Occipital lobe (tissue), 3 donors: ENCODE measurements at places on chromosomes 5 and 9.

DNA sequence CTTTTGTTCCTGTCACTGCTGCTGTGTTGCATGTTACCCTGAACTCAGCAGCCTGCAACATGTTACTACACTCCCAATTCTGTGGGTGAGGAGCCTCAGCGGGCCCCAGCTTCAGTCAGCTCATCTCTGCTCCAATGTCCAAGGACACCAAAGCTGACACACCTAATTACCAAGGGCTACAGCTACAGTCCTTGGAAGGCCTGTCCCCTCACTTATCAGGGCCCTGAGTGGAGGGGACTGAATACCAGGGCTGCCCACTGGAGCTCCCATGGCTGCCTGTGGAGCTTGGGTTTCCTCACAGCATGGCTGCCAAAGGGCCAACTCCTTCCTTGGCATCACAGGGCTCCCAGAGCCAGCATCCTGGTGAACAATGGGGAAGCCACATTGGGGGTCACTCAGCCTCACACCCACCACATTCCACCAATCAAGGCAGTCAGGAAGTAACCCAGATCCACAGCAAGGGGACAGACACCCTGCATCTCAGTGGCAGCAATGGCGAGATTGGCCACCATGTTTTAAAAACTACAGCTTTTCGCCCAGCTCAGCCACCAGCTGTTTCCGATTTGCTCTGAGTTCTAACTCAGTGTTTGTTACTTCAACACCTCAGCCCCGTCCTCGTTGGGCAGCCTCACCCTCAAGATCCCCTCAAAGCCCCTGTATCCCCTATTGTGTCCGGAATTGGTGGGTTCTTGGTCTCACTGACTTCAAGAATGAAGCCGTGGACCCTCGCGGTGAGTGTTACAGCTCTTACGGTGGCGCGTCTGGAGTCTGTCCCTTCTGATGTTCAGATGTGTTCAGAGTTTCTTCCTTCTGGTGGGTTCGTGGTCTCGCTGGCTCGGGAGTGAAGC, 18.9 kb downstream of the SEMA4D start:
- DNase-seq = no peak

DNA sequence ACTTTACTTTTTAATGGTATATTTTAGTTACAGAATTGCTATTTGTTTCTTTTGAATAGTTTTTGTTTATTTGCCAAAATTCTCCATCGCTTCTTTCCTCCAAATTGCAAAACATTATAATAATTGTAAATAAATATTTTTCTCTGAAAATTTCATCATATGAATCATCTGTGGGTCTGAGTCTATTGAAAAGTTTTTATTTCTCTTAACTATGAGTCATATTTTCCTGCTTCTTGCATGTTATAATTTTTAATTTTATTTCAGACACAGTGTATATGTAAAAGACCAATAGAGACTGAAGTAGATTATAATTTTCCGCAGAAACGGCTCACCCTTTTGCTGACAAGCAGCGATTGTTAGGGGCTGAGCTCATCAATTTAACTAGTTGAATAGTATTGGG, 279.1 kb upstream of the IL12B start:
- DNase-seq = no peak

GRCh38 chr5:59357381-59357977, 536.0 kb downstream of the PDE4D start:
- no peak for DNase-seq

GRCh38 chr9:130898552-130898852, 1.9 kb upstream of the QRFP start:
- no peak for DNase-seq

DNA sequence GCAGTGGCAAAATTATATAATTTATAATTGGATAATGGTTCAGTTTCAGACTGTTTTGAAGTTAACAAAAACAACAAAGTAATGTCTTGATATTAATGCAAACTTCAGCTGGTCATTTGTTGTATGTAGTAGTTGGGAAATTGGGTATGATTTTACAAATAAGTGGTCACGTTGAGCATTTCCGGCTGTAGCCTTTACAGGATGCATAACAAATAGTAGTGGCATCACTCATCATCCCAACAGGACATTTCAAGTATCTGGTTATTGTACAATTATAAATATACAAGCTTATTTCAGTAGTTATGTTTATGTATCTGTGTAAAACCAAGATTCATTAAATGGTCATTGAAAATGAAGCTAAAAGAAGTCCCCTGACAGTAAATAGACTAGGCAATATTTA, 72.9 kb downstream of the SMIM15 start:
- no peak for DNase-seq

DNA sequence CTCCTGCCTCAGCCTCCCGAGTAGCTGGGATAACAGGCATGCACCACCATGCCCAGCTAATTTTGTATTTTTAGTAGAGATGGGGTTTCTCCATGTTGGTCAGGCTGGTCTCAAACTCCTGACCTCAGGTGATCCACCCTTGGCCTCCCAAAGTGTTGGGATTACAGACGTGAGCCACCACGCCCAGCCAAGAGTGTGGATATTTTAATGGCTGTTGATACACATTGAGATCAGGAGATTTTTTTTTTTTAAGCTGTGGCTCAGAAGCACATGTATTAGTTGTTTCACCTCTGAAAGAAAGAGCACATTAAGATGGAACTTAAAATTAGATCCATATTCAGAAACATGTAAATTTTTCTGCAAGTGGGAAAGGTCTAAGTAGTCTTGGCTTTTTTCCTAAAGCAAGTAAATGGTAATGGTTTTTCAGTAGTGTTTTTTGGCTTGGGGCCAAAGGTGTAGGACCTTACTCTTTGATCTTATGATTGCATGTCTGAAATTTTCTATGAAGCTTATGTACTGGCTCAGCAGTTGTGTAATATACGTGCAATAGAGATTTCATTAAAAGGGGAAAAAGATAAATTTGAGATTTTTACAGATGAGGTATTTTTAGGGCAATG, 9.9 kb downstream of the RBM27 start:
- DNase-seq = no peak

DNA sequence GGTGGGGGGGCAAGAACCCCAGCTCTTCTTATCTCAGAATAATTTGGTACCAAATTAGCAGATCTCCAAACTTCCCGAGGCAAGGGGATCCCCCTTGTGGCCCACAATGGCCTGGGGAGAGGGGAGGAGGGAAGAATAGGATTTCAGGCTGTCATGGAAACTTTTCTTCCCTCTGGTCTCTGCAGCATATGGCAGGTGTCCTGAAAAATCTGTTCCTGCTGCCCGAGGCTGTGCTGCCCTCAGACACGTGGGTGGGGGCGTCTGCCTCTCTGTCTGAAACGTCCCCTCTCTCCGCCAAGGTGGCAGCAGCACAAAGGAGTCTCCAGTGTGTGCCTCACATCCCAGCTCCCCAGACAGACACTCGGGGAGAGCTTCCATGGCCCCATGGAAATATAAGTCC, 34.0 kb downstream of the CCNJL start:
- no peak for DNase-seq

GRCh38 chr9:13083963-13084528, 195.4 kb downstream of the MPDZ start:
- no peak for DNase-seq

GRCh38 chr9:87464992-87465378, 32.7 kb upstream of the DAPK1 start:
- no peak for DNase-seq

DNA sequence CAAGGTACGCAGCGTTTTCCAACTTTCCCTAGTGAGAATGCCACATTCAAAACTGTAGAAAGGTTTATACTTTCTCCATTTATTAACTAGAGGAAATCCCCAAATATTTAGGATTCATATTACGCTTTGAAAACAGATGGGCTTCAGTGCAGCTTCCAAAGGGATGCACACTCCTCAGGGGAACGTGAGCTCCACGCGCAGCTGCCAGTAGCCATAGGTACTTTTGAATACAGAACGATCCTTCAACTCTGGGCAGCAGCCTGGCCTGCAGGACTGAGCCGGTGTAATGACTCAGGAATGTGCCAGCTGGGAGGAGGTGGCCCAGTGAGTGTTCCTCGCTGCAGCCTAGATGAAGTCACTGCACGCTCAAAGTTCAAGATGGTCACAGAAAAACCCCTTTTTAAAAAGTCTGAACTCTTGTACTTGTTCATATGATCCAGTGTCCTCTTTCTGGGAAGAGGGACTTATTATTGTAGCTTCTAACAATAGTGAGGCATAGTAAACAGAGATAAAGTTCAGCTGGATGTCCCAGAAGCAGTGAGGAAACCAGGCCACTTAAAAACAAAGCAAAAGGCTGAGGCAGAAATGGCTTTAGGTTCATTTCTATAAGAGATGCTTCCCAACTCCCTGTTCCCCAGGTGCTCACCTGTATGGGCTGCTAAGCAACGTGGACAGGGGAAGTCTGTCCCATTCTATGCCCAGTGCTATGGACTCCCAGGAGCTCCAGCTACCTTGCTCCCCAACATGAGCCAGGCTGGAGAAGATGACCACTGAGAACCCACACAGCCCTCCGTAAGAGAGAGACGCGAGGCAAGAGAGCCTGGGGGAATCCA, 130.0 kb downstream of the LHFPL2 start:
- no peak for DNase-seq

GRCh38 chr5:96638561-96638960, 23.6 kb upstream of the CAST start:
- no peak for DNase-seq

DNA sequence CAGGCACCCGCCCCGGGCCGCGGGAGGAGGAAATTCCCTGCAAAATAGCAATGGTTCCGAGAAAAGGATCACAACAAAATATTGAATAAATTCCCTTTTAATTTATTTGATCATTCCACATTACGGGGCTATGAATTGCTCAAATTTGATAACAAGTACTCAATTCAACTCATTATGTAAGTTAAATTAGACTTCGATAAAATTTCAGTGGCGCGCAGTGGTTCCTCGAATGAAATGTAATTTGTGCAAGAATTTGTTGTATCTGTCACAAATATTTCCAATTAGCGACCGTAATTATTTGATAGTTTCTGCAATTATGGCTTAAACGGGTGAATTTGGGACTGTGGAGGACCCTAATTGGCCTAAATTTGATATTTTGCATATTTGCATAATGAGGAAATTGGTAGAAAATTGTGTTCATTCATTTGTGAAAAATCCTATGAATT, 76.0 kb upstream of the TBCA start:
- no peak for DNase-seq

- DNase-seq = no peak
Observed at GRCh38 chr5:94181895-94182294, 436.5 kb downstream of the KIAA0825 start.

GRCh38 chr5:57844410-57844809, 361.8 kb upstream of the ACTBL2 start:
- DNase-seq = no peak

DNA sequence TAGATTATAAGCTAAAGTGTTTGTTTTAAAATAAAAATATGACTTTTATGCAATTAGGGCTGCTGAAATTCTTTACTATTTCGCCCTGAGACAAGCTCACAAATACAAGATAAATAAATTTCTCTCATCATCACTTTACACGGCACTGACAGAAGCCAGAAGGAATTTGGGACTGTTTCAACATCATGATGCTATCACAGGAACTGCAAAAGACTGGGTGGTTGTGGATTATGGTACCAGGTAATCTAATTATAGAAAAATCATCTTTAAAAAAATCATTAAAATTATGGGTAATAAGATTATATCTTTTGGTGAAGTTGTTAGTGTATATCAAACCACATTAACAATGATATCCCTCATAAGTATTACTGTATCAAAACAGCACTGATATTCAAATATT, 95.0 kb downstream of the MAN2A1 start:
- DNase-seq = no peak

DNA sequence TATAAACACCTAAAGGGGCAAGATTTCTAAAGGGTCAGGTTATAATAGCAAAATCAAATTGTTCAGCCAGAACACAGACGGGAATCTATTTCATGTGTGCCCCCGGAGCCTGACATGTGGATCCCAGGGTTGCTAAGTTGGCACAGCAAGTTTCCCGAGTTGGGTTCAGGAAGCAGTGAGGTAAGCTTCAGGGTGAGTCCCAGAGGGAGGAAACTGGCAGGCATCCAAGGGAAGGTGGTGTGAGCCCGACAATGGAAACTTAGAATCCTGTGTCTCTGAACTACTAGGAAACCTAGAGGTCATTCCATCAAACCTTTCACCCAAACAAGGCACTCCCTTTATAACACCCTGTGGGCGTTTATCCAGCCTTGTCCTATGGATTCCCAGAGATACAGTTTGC, 98.4 kb downstream of the ADRB2 start:
- no peak for DNase-seq

DNA sequence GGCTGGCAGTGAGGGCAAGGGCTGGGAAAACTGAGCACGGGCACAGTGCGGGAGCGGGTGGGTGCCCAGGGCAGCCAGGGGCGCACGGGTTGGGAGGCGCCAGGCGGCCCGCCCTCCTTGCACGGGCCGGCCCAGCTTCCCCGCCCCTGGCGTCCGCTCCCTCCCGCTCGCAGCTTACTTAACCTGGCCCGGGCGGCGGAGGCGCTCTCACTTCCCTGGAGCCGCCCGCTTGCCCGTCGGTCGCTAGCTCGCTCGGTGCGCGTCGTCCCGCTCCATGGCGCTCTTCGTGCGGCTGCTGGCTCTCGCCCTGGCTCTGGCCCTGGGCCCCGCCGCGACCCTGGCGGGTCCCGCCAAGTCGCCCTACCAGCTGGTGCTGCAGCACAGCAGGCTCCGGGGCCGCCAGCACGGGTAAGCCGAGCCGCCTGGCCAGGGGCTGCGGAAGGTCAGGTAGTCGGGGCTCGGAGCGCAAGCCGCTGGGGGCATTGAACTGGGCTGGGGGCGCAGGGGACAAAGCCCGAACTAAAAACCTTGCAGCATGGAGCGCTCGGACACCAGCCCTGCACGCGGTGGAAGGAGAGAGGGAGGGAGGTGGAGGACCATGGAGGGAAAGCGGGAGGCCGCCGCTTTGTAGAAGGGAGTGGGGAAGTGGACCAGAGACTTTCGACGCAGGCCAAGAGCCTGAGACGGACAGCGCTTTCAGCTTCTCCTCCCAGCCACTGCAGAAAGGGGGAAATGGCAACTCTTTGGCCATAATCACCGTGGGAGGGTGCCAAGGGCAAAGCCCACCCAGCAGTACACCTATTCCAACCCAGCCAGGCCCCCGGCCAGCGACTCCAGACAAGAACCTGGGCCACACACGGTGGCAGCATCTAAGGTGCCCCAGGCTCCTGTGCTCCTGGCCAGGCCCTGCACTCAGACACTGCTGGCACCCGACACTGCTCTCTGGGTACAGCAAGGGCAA, at the start of gene TGFBI:
TGFBI (plus strand) TSS at position 207 of the 961 bp plus-strand sequence; CDS start at position 275, 68 bp downstream.
- no peak for DNase-seq

GRCh38 chr5:169666365-169666764, 29.3 kb downstream of the DOCK2 start:
- no peak for DNase-seq

- no peak for DNase-seq
Observed at GRCh38 chr9:116695438-116695837, 8.3 kb downstream of the TRIM32 start.
